ENCODE measurements at places on chromosomes 16 and 17. TPM values are rescaled to one million over a fixed set of nuclear protein-coding genes. Genes with fewer than 3 reads are reported as not detected.

DNA sequence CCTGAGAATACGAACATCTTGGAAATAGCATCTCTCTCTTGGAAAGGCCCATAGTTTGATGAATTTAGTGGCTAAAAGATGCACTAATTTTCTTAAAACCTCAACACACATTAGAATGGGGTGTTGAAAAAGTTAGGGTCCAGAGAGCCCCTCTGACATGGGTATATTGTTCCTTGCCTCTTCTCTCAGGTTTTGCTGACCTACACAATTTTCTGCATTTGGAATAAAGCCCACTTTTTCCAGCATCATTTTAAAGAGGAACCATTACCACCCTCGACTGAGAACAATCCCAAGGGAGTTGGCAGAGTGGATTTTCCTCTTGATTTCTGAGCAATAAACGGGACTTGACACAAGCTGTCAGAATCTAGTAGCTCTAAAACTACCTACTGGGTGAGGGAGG is 156.1 kb downstream of the PMP22 start:
- DNase-seq: no peak

- no peak for DNase-seq
These were observed 215.9 kb upstream of the GSE1 start for GRCh38 chr16:85396879-85397871.

GRCh38 chr17:3867606-3868005 is 21.6 kb upstream of the NCBP3 start:
- DNase-seq: no peak

GRCh38 chr17:21687136-21687953 is 5.0 kb upstream of the KCNJ18 start:
- no peak for DNase-seq

DNA sequence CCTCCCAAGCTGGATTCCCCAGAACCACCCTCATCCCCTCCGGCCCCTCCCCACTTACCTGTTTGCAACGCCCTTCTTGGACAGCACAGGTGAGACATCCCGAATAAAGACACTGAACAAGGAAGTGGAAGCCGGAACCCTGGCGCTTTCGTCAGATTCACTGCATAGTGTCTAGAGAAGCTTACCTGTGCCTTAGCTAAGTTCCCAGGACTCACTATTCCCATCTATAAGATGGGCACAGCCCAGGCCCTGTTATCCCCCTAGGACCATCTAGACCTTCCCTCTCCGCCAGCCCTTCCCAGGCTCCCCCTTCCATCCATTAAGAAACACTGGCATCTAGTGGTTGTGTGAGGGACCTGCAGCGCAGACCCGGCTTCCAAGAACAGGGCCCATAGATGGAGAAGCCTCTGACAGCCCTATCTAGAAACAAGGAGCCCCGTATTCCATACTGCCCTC is 26.9 kb upstream of the RPL38 start:
- no peak for DNase-seq

- no peak for DNase-seq
These were observed 14.1 kb upstream of the HOXB9 start for GRCh38 chr17:48639982-48640857.

- no peak for DNase-seq
These were observed 487.0 kb downstream of the CDH13 start for GRCh38 chr16:83113811-83114210.

- DNase-seq: no peak
These were observed 2.1 kb downstream of the PRR35 start for GRCh38 chr16:561957-562938.

DNA sequence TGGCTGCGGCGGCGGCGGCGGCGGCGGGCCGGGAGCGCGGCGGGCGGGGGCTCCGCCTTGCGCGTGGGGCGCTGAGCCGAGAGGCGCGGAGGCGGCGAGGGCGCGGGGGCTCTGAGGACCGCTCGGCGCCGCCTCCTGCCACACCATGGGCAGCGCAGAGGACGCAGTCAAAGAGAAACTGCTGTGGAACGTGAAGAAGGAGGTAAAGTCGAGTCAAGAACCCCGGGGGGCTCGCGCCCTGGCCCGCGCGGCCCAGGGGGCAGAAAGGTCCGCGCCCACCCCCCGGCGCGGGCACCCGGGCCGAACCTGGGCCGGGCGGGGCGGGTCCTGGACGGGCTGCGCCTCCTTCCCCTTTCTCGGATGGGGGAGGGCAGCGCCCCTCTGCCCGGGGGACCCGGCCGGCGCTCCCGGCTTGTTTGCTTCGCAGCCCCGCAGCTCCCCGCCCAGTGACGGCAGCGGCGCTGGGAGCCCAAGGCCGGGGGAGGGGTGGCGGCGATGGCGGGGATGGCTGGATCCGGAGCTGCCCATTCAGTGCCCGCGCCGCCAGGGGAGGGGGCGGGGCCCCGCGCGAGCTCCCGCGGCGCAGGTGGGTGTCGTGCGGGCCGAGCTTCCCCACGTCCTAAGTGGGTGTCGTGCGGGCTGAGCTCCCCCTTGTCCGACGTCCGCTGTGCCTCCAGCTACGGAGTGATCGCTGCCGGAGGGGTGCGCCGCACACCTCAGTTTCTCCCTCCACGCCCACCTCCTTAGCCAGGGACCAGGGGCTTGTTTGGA is 428 bp downstream of the SGSM2 start:
- DNase-seq: no peak

GRCh38 chr17:31967648-31968047 is 30.8 kb downstream of the SUZ12 start:
- DNase-seq: no peak

GRCh38 chr17:5943982-5944381 is 126.2 kb upstream of the WSCD1 start:
- no peak for DNase-seq

GRCh38 chr17:56358651-56359050 is 205.4 kb downstream of the ANKFN1 start:
- DNase-seq: no peak

DNA sequence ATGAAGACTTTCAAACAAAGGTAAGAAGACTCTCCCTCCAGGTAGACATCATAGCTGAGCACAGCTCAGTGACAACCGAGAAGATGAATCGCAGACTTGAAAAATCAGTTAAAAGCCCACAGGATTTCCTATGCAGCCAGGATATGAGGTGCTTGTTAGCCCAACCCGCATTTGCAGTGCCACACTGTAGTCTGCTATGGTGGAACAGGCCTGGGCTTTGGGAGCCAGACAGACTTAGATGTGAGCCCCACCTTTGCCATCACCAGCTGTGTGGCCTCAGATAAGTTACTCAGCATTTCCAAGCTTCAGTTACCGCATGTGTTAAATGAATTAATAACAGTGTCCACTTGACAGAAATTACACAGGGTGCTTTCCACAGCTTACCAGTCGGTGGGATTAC is 204.4 kb upstream of the HS3ST3A1 start:
- no peak for DNase-seq

GRCh38 chr17:43543300-43543699 is 2.8 kb downstream of the ETV4 start:
- no peak for DNase-seq

- DNase-seq: no peak
These were observed 344.0 kb downstream of the CA10 start for GRCh38 chr17:51814521-51814920.

DNA sequence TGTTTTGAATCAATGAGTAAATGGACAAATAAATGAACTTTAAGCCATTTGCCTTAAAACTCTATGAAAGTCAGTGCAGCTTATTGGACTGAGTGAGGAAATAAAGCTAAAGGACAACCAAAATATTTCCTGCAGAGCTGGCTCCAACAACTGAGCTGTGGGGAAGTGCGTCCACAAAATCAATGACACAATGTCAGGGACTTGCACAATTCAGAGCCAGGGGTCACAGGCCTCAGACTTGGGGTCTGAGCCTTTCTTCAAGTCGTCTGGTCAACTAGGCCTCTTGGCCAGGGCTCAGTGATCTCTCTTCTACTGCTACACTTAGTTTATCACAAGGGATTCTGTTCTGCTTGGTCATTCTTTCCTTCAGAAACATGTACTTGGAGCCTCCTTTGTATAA is 26.2 kb upstream of the RHBDL3 start:
- no peak for DNase-seq

DNA sequence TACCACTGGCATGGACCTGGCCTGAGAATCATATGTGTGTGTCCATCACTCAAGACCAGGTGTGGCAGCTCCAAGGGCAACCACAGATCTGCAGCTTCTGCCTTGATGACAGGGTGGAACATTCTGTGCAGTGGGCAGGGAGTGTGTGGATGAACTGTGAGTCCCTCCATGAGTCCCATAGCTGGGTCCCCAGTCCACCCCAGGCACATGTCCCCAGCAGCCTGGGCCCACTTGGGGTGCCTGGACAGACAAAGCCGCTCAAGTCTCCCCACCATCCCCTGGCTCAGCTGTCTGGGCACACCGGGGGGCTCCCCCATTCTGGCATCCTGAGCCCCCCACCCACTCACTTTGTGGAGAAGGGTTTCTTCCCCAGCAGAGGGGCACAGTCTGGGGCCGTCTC is 4.6 kb upstream of the KRT16 start:
- DNase-seq: no peak

GRCh38 chr16:56518425-56518824 is 1.4 kb downstream of the BBS2 start:
- DNase-seq: no peak

- no peak for DNase-seq
These were observed 31.1 kb upstream of the ADORA2B start for GRCh38 chr17:15913826-15914225.

DNA sequence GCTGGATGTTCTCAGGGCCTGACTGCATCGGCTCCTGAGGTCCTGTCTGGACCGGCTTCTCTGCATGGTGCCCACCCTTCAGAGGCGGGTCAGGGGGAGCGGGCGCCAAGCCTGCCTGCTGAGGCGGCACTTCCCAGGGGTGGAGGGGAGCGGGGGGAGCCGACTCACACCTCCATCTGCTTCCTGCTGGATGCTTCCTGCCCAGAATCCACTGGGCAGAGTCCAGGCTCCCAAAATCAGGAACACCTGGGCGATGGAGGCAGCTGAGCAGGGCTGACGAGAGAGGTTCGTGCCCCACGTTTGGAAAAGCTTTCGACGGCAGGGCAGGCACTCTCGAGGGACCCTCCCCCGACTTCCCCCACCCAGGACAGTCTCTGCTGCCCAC is 42.2 kb downstream of the TIMM22 start:
- no peak for DNase-seq

DNA sequence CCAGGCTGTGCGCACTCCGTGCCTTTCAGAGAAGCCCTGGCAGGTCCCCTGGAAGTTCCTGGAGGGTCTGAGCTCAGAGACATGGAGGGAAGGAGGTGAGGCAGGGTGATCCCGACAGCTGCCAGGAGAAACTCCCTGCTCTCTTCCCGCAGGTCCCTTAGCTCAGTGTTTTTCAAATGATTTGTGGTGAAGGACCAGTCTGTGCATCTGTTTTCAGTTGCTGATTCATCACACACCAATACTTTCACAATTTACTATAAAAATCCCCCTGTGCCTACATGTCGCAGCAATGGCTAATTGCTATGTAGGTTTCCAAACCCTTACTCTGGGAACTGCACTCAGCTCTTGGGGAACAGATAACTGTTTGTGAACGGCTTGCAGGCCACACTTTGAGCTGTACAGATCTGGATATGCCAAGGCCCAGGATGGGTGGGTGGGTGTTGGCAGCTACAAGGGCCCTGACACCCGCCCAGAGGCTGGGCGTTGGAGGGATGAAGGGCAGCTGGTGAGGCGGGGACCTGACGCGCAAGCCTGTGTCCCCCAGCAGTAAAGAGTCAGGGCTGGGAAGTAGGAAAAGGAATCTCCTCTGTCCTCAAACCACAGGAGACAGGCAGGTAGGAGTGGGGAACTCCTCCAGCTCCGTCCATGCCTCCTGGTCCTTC is 20.5 kb upstream of the EMP2 start:
- DNase-seq: no peak

GRCh38 chr17:57706761-57707160 is 38.3 kb downstream of the CCDC182 start:
- no peak for DNase-seq

DNA sequence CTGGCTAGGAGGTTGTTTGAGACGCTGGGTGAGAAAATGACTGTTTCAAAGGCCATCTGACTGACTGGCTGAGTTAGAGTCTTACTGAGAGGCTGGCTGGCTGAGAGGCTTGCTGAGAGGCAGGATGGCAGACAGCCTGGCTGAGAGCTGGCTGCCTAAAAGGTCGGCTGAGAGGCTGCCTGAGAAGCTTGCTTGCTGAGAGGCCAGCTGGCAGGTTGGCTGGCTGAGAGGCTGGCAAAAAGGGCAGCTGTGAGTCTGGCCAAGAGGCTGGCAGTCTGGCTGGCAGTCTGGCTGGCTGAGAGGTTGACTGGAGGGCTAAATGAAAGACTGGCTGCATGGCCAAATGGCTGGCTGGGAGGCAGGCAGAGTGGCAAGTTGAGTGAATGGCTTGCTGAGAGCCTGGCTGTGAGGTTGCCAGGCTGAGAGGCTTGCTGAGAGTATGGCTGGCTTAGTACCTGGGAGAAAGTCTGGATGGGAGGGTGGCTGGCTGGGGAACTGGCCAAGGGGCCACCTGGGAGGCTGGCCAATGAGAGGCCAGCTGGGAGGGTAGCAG is 35.3 kb upstream of the ACSM2B start:
- DNase-seq: no peak

DNA sequence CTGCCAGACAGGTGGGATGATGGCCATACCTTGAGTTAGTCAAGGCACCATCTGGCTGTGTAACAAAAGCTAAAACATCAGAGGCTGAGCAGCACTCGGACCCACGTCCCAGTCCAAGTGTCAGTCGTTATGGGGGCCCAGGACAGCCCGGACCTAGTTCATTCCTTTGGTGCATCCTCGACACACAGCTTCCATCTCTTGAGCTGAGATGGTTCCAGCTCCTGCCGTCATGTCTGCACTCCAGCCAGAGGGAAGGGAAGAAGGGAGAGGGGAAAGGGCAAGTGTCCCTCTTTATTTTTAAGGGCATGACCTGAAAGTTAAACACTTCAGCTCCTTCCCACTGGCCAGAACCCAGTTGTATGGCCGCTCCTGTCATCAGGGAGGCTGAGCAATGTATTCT is 218.0 kb downstream of the SEC14L1 start:
- DNase-seq: no peak

DNA sequence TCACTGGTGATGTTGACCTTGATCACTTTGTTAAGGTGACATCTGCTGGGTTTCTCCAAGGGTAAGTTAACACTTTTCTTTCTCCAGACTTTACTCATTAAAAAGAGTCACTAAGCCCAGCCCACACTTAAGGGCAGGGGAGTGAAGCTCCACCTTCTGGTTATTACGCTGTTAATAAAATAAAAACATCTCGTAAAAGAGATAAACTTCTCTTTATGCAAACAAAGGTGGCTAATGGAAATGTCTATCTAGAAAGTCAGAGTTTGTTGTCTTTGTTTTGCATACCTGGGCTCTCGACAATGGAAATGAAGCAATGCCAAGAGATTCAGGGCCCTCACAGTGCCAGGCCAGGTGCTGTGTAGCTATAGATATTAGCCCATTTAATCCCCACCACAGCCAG is 134.4 kb downstream of the ZFHX3 start:
- DNase-seq: no peak

ACSM2A gene
- not detected for total RNA-seq

MPP3 gene
- 3.6 TPM for total RNA-seq

ACSF2 gene
- total RNA-seq: 32.6 TPM

NXPH3 gene
- 0.63 TPM for total RNA-seq

TBC1D3K gene
- total RNA-seq: 0.06 TPM

SLC12A3 gene
- total RNA-seq: not detected

KCNH6 gene
- not detected for total RNA-seq

CSH2 gene
- total RNA-seq: not detected

ENPP7 gene
- not detected for total RNA-seq

RHOT1 gene
- total RNA-seq: 27.0 TPM

CCL1 gene
- total RNA-seq: not detected

NUDT7 gene
- total RNA-seq: 7.1 TPM

Measured in glomerular endothelial cell (primary cell).